Right atrium auricular region (tissue), 2 donors: ENCODE measurements at places on chromosomes 3 and 15.

GRCh38 chr3:58683466-58683865 lies 16.9 kb upstream of the FAM3D start:
- no peak overlapping the region for H3K27ac ChIP-seq
- H3K4me3 ChIP-seq = no peak overlapping the region
- H3K4me1 ChIP-seq = no peaks in the 10 kb centered on the region
- no peaks in the 10 kb centered on the region for H3K27me3 ChIP-seq
- H3K36me3 ChIP-seq = no peaks in the 10 kb centered on the region

- H3K4me1 ChIP-seq = no peaks in the 10 kb centered on the region
- no peak overlapping the region for H3K4me3 ChIP-seq
- H3K27ac ChIP-seq = no peak overlapping the region
- no peak for DNase-seq
- H3K36me3 ChIP-seq = no peaks in the 10 kb centered on the region
- H3K27me3 ChIP-seq = no peaks in the 10 kb centered on the region
Measured at GRCh38 chr3:158789592-158789991, 12.3 kb upstream of the MFSD1 start.

- no peaks in the 10 kb centered on the region for H3K4me1 ChIP-seq
- no peaks in the 10 kb centered on the region for H3K27me3 ChIP-seq
- no peaks in the 10 kb centered on the region for H3K36me3 ChIP-seq
Measured at GRCh38 chr15:100703032-100703578, 100.7 kb downstream of the ASB7 start.

GRCh38 chr3:46987319-46987742 lies 7.9 kb downstream of the NBEAL2 start:
- no peaks in the 10 kb centered on the region for H3K36me3 ChIP-seq
- no peaks in the 10 kb centered on the region for H3K4me1 ChIP-seq
- H3K4me3 ChIP-seq = no peak overlapping the region
- no peak overlapping the region for H3K27ac ChIP-seq
- H3K27me3 ChIP-seq = no peaks in the 10 kb centered on the region

GRCh38 chr3:127794402-127794801 lies 27.9 kb downstream of the MGLL start:
- H3K4me1 ChIP-seq = no peaks in the 10 kb centered on the region
- no peaks in the 10 kb centered on the region for H3K36me3 ChIP-seq
- H3K27me3 ChIP-seq = no peaks in the 10 kb centered on the region

DNA sequence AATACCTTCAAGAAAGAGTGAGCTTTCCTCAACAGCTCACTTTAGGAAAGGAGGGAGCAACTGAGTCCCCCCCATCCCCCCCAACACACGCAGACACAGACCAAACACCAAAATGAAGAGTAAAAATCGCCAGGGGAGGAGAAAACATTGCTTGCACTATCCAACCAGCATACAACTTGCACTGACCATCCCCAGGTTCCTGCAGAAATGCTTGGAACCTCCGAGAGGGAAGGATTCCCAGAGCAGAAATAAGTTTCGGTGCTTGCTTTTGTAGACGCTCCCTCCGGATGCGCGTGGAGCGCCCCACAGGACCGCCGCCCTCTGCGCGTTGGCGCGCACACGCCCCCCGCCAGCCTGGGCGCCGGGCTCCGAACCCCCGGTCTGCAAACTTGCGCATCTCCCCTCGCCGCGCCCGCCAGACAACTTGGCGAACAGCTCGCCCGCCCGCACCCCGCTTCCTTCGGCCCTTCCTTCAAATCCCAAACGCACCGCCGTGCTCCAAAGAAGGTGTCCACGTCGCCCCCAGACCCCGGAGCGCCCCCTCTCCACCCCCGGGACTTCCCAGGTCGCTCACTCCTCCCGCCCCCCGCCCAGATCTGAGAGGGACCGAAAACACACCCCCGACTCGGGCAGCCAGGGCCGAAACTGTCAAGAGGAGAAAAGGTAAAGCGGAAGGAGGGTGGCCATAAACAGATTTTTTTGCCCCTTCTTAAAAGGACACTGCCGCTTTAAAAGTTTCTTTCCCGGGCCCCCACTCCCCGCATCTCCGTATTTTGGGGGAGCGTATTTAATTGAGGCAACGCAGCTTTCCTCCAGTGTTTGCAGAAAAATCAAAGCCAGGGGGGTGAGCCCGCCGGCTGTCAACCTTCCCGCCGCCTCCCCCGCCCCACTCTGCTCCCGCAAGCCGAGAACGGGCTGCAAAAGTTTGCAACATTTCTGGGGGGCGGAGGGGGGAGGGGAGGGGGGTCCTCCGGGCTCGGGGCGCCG lies 859 bp downstream of the RORA start:
- peak overlapping the region; percentile 42 for H3K27ac ChIP-seq
- H3K4me3 ChIP-seq = peak overlapping the region; percentile 74
- no peaks in the 10 kb centered on the region for H3K36me3 ChIP-seq
- no peaks in the 10 kb centered on the region for H3K27me3 ChIP-seq
- DNase-seq = no peak

DNA sequence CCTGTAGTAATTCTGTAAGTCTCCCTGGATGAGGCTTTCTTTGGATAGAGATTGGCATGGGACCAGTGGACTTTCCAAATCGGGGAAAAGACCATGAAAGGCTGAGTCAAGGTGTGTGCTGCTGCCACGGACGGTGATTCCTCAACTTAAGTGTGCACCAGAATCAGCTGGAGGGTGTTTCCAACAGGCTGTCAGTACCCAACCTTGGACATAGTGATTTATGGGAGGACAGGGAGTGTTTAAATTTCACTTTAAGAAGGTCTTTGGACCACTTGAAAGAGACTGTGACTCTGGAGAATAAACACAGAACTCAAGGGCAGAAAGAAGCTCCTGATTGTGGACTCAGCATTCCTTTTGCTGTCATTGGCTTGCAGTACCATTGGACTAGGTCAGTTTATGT lies 20.4 kb upstream of the CHST2 start:
- H3K27me3 ChIP-seq = no peaks in the 10 kb centered on the region
- no peaks in the 10 kb centered on the region for H3K36me3 ChIP-seq
- H3K27ac ChIP-seq = no peak overlapping the region
- no peak for DNase-seq
- no peaks in the 10 kb centered on the region for H3K4me1 ChIP-seq

DNA sequence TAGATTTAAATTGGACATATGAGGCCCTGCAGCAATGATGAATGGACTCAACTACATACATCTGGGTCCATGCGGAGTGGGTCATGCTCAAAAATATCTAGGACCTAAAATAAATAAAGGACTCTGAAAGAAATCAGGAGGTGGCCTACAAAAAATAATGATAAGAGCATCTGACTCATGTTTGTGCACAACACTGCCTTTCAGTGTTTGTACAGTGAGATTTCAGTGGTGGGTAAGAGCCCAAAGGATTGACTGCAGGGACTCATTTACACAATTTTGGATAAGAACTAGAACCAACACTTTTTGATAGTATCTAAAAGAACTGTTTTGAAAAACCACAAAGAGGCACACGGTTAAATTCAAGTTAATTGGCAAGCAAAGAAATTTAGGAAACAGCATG lies 285.5 kb downstream of the SLC9A9 start:
- H3K36me3 ChIP-seq = no peaks in the 10 kb centered on the region
- no peaks in the 10 kb centered on the region for H3K4me1 ChIP-seq
- no peak for DNase-seq
- no peaks in the 10 kb centered on the region for H3K27me3 ChIP-seq

DNA sequence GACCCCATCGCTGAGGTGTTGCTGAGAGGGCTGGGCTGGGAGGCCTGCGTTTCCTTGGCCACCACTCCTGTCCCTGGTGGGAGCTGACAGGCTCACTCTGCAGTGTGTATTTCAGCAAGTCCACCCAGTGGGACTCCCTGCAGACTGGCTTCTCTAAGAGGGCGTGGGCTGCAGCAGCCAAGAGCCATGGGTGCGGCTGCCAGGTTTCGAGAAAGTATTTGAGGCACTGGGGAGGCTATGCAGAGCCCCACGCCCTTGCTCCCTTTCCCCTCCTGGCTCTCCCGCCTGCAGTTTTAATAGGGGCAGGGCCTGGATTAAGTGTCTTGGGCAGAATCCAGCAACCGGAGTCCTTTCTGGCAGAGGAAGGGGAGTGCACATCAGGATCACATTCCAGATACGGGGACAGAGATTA lies 242.1 kb downstream of the THSD4 start:
- H3K4me3 ChIP-seq = no peak overlapping the region
- peak overlapping the region; percentile 54 for H3K27ac ChIP-seq
- no peak for DNase-seq
- H3K36me3 ChIP-seq = no peaks in the 10 kb centered on the region

DNA sequence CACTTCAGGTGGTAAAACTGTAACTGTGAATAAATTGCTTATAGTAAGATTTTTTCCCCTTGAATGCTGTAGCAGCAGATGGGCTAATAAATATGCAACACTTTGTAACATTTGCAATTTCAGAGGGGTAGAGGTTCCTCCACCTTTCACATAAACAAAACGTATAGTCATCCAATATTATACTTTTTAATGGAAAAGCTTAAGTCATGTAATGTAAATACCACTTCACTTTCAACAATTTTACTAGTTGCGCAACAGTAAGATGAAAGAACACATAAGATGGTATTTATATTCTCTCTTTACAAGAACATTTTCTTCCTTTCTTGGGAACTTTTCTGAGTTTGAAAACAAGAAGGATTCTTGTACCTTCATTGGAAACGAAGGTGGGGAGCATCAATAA lies 56.6 kb upstream of the FAM3D start:
- no peak overlapping the region for H3K4me3 ChIP-seq
- no peaks in the 10 kb centered on the region for H3K36me3 ChIP-seq
- H3K27ac ChIP-seq = no peak overlapping the region
- no peaks in the 10 kb centered on the region for H3K4me1 ChIP-seq
- DNase-seq = no peak

DNA sequence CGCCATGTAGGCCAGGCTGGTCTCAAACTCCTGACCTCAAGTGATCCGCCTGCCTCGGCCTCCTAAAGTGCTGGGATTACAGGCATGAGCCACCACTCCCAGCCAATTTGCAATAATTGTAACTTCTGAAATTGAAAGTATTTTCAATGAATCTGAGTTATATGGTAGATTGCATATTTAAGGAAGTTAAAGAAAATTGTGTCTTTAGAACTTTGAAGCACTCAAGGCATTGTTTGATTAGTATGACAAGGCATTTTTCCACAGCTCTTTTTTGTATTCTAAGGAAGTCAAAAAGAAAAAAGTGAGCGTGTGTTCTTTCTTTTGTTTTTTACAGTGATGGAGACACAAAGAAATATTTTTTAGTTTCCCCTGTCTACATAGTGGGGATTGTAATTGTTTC lies 15.7 kb upstream of the RPLP1 start:
- no peaks in the 10 kb centered on the region for H3K27me3 ChIP-seq
- H3K4me1 ChIP-seq = no peaks in the 10 kb centered on the region
- no peak overlapping the region for H3K4me3 ChIP-seq
- no peak for DNase-seq
- H3K36me3 ChIP-seq = no peaks in the 10 kb centered on the region
